Left kidney (tissue), 8 donors: ENCODE measurements at places on chromosomes 12 and 14. TPM values are rescaled to one million over a fixed set of nuclear protein-coding genes. Genes with fewer than 3 reads are reported as not detected.

- DNase-seq: no peak
Observed at GRCh38 chr14:53744857-53745256, 211.8 kb downstream of the BMP4 start.

- DNase-seq: no peak
Observed at GRCh38 chr12:54029529-54030441, 1.5 kb downstream of the HOXC6 start.

The PCNX4 gene
- polyA plus RNA-seq: 120 TPM

The ENDOU gene
- polyA plus RNA-seq: 0.40 TPM

The DCN gene
- polyA plus RNA-seq: 366 TPM
